ENCODE measurements at places on chromosomes 2 and 18.

DNA sequence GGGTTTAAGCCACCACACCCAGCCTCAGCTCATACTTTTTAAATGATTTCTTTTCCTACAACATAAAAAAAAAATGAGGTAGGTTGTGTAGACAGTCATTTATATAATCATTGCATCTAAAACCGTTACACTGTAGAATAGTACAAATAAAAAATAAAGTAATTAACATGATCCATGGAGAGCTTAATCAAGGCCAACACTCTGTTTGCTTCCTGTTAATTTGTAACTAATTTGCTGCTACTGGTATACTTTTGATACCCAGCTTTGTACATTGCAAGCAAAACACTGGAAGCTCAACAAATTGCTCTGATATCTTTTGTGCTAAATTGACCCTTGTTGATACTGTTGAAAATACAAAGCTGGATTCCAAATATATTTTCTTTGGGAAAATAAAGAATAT is 20.2 kb upstream of the KCTD1 start:
- DNase-seq, result no peak

GRCh38 chr2:198374375-198375082 is 570.1 kb downstream of the PLCL1 start:
- no peak for DNase-seq

- no peak for DNase-seq
Observed at GRCh38 chr18:7638321-7638720, 71.2 kb downstream of the PTPRM start.

DNA sequence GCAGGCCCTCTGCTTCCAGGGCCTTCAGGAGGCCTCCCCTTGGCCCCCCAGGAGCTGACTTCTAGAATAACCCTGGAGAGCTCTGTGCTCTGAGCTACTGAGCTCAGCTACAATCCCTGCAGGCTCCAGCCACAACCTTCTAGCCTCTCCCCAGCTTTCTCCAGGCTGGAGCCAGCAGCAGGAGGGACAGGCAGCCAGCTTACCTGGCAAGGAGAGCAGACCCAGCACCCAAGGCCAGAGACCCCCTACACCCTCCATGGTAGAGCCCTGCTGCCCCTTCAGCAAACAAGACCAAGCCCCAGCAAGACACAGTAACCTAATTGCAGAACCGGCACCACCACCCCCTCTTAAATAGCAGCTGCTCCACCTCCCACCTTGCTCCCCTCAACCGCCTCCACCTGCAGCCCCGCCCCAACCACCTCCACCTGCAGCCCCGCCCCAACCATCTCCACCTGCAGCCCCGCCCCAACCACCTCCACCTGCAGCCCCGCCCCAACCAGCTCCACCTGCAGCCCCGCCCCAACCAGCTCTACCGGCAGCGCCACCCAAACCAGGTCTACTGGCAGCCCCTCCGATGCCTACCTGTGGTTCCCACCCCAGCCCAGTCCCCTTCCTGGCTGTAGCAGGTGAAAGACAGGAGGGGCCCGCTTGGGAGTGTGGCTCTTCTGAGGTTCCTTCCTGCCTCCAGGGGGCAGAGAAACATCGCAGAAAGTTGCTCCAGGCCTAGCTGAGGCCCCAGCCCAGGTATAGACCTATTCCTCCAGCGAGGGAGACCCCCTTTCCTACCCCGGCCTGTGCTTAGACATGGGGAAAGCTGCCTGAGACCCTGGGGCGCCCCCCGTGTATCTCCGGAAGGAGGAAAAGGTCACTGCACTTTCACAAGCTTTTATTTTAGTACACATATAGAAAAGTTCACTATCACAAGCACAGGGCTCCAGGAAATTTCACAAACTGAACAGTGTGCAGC is at the start of gene ASTL:
ASTL (minus strand) TSS at position 324 of the 967 bp plus-strand sequence; CDS start at position 258, 66 bp downstream.
- DNase-seq, result no peak

GRCh38 chr18:62721839-62722795 is 6.8 kb downstream of the PHLPP1 start:
- no peak for DNase-seq

GRCh38 chr2:183267148-183267827 is 143.0 kb downstream of the NUP35 start:
- DNase-seq, result no peak

DNA sequence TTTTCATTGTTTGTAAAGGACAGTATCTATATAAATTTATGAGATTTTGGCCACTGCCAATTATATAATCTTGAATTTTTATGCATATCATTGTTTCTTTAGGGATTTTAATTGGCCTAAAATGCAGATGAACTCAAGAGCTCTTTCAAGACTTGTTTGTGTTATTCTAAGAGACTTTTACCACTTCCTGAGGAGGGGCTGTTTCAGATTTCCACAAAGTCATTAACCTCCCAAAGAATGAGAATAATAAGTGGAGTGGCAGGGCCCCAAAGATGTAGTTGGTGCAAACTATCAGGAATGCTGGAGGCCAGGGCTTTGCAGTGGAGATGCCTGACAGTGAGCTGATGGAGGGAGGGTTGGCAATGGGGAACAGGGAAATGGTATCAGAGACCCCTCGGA is 15.5 kb upstream of the ACVR1 start:
- no peak for DNase-seq

- no peak for DNase-seq
Observed at GRCh38 chr2:181658444-181658843, 1.5 kb upstream of the CERKL start.

DNA sequence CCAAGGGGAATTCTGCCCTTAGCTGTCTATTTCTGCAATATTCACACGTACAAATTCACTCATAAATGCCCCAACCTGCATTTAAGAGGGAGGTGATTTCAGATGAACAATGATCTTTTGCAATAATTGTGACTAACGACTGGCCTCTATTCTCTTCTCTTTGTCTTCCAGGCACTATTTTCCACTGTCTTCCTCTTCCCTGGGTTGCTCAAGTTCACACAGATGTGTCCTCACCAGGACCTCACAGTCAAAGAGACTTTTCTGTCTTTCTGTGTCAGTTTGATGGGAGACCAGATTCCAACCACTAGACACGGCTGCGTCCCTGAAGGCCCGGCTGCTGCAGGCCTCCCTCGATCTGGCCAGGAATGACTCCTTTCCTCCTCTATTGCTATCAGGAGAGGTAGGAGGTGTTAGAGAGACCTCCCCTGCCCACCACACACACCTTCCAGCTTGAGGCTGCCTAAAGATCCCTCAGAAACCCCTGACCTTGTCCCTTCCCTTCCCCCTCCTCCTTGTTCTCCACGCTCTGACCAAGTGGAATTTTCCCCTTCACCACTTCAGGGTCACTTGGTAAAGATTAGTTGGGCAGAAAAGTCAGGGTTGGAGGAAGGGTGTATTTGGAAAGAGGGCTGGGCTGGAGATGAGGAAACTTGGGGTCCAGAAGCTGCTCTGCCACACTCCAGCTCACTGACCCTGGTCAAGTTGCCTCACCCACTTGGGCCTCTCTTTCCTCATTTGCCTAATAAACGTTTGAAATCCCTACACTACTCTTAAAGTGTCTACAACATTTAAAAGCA is 109.2 kb upstream of the COPS8 start:
- no peak for DNase-seq

- no peak for DNase-seq
Observed at GRCh38 chr18:63140997-63141777, 178.4 kb downstream of the BCL2 start.

DNA sequence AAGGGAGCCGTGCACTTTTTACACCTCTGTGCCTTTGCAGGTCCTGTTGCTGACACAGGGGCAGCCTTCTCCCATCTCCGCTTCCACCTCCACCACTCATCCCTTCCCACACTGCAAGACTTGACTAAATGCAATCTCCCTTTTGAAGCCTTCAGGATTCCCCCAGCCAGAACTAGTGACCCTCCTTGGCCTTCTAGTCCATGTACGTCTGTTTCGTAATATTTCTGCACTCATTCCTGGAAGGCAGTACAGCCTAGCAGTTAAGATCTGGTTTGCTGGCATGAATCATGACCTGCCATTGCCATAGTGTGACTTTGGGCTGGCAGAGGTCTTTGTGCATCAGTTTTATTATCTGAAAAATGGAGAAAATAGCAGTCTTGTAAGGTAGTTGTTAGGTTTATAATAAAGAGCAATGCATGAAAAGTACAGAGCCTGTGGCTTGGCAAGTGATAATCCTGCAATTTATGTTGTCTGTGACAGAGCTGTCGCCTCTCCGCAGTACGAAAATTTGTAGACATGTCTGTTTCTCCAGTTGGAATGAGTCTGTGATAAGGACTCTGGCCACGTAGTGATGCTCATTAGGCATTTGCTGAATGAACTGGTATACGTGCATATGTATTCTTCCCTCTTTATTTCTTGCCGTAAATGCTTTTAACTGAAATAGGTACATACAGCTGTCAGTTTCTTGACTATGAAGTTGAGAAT is 36.7 kb downstream of the NCK2 start:
- no peak for DNase-seq

All from activated naive CD4-positive, alpha-beta T cell (primary cell).